Ovary (tissue), 10 donors: ENCODE measurements at places on chromosomes 12 and 14. TPM values are rescaled to one million over a fixed set of nuclear protein-coding genes. Genes with fewer than 3 reads are reported as not detected.

CCDC197 gene
- total RNA-seq = not detected

ARMH4 gene
- total RNA-seq = 18.1 TPM

PLBD1 gene
- total RNA-seq = 4.6 TPM

TSPAN8 gene
- 22.9 TPM for total RNA-seq

CLEC12A gene
- not detected for total RNA-seq

KLRG1 gene
- 1.1 TPM for total RNA-seq

CELA1 gene
- total RNA-seq = not detected

MGAT2 gene
- 28.1 TPM for total RNA-seq

AMDHD1 gene
- not detected for total RNA-seq

TECPR2 gene
- total RNA-seq = 27.0 TPM

TAS2R9 gene
- not detected for total RNA-seq

CACNA2D4 gene
- 5.0 TPM for total RNA-seq

PTHLH gene
- total RNA-seq = 4.3 TPM

TM7SF3 gene
- total RNA-seq = 44.7 TPM

POTEM gene
- not detected for total RNA-seq

KRT7 gene
- total RNA-seq = 94.1 TPM

ZNF268 gene
- total RNA-seq = 24.8 TPM

HOXC9 gene
- 0.26 TPM for total RNA-seq

GMPR2 gene
- 50.9 TPM for total RNA-seq

INSM2 gene
- total RNA-seq = not detected

KIF26A gene
- total RNA-seq = 3.6 TPM

LTBR gene
- total RNA-seq = 101 TPM

OR4N5 gene
- not detected for total RNA-seq

PRICKLE1 gene
- total RNA-seq = 14.2 TPM

NEUROD4 gene
- total RNA-seq = not detected

PCED1B gene
- total RNA-seq = 13.0 TPM

NUBPL gene
- total RNA-seq = 14.3 TPM

CLEC14A gene
- 7.6 TPM for total RNA-seq

SINHCAF gene
- 72.4 TPM for total RNA-seq

ARF3 gene
- 100 TPM for total RNA-seq

SELPLG gene
- 1.8 TPM for total RNA-seq

CAPZA3 gene
- total RNA-seq = not detected

PABPN1 gene
- total RNA-seq = 136 TPM

EVL gene
- 43.2 TPM for total RNA-seq

MYF6 gene
- total RNA-seq = not detected

CLEC4A gene
- total RNA-seq = 1.8 TPM

RPGRIP1 gene
- total RNA-seq = not detected

JAG2 gene
- total RNA-seq = 7.7 TPM

FKBP11 gene
- total RNA-seq = 11.1 TPM

CLEC2A gene
- total RNA-seq = not detected

SERPINA10 gene
- total RNA-seq = not detected

CCDC38 gene
- not detected for total RNA-seq

SLC25A47 gene
- not detected for total RNA-seq

KRT8 gene
- 2.7 TPM for total RNA-seq

E2F7 gene
- 0.50 TPM for total RNA-seq

TMEM253 gene
- total RNA-seq = 0.56 TPM

C14orf132 gene
- 7.5 TPM for total RNA-seq

DYNC1H1 gene
- total RNA-seq = 243 TPM

IKZF4 gene
- total RNA-seq = 20.0 TPM

GSKIP gene
- total RNA-seq = 8.1 TPM

CD69 gene
- 0.63 TPM for total RNA-seq
